ENCODE measurements at places on chromosomes 6 and 20.

DNA sequence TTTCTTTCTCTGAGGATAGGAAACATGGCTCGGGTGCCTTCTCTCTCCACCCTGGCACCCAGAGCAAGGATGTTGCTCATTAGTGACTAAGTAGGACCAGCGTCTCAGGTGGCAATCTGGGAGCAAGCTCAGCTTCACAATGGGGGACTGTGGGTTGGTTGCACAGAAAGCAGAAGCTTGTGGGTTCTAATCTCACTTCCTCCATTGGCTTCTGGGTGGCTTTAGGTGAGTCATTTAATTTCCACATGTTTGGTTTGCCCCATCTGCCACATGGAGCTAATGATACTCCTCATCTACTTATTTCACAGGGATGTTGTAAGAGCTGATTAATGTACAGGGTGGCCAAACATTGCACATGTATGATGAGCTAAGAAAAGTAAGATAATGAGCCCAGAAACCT lies 54.8 kb upstream of the AKIRIN2 start:
- H3K27ac ChIP-seq, result no peak overlapping the region
- H3K4me3 ChIP-seq, result no peak overlapping the region
- no peaks in the 10 kb centered on the region for H3K36me3 ChIP-seq
- H3K27me3 ChIP-seq, result no peaks in the 10 kb centered on the region
- peak; percentile 73 for DNase-seq
- peaks cover 6% of the 10 kb centered on the region for H3K4me1 ChIP-seq

DNA sequence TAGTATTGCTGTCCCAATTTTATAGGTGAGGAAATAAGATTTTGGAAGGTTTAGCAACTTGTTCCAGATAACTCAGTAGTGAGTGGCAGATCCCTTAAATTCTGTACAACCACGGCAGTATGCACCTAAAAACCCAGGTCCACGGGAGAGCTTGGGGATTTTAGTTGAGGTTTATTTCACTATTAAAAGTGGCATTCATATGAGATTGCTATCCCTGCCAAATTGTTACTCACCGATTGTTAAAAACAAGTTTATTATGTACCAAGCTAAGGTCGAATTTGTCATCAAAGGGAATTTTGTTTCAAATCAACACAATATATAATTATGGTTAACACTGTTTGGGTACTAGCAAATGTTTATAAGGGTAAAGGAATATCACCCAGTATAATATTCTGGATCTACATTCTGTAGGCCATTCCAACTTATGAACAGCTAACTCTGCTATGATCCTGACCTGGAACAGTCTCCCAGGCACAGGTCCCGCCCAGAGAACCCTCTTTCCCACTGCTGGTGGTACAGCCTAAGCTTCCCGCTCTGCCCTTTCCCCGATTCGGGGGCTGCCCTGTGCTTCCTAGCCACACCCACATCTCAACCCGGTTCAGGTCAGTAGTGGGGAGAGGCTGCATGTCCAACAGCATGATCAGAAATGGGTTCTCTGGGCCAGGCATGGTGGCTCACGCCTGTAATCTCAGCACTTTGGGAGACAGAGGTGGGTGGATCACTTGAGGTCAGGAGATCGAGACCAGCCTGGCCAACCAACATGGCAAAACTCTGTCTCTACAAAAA lies 24.9 kb downstream of the GPLD1 start:
- H3K4me1 ChIP-seq, result peaks cover under 1% of the 10 kb centered on the region
- no peaks in the 10 kb centered on the region for H3K27me3 ChIP-seq
- no peak overlapping the region for H3K4me3 ChIP-seq
- H3K27ac ChIP-seq, result no peak overlapping the region
- DNase-seq, result no peak

GRCh38 chr20:63688228-63689045 lies 8.0 kb upstream of the TNFRSF6B start:
- no peak overlapping the region for H3K4me3 ChIP-seq
- H3K27me3 ChIP-seq, result no peaks in the 10 kb centered on the region
- H3K27ac ChIP-seq, result no peak overlapping the region

GRCh38 chr6:150377211-150377781 lies 8.5 kb downstream of the IYD start:
- no peaks in the 10 kb centered on the region for H3K4me1 ChIP-seq
- no peak overlapping the region for H3K4me3 ChIP-seq
- no peaks in the 10 kb centered on the region for H3K36me3 ChIP-seq
- no peak overlapping the region for H3K27ac ChIP-seq
- peaks cover 31% of the 10 kb centered on the region for H3K27me3 ChIP-seq

- H3K27me3 ChIP-seq, result no peaks in the 10 kb centered on the region
- DNase-seq, result no peak
- H3K4me1 ChIP-seq, result no peaks in the 10 kb centered on the region
These were observed 46.6 kb upstream of the CCN6 start for GRCh38 chr6:112007254-112007653.

- H3K36me3 ChIP-seq, result no peaks in the 10 kb centered on the region
- no peak overlapping the region for H3K4me3 ChIP-seq
- H3K4me1 ChIP-seq, result peaks cover 7% of the 10 kb centered on the region
- no peaks in the 10 kb centered on the region for H3K27me3 ChIP-seq
These were observed 20.7 kb upstream of the TOX2 start for GRCh38 chr20:43893930-43894329.

GRCh38 chr6:837380-837779 lies 144.4 kb upstream of the EXOC2 start:
- peaks cover 20% of the 10 kb centered on the region for H3K4me1 ChIP-seq
- DNase-seq, result peak; percentile 69
- H3K27me3 ChIP-seq, result no peaks in the 10 kb centered on the region
- no peaks in the 10 kb centered on the region for H3K36me3 ChIP-seq

GRCh38 chr6:5846335-5846734 lies 160.4 kb downstream of the NRN1 start:
- no peaks in the 10 kb centered on the region for H3K4me1 ChIP-seq
- H3K27ac ChIP-seq, result no peak overlapping the region
- no peak overlapping the region for H3K4me3 ChIP-seq

- no peak overlapping the region for H3K27ac ChIP-seq
- H3K27me3 ChIP-seq, result no peaks in the 10 kb centered on the region
- DNase-seq, result peak; percentile 52
- peaks cover 32% of the 10 kb centered on the region for H3K4me1 ChIP-seq
- H3K36me3 ChIP-seq, result peaks cover 43% of the 10 kb centered on the region
These were observed 11.6 kb downstream of the LAMA5 start for GRCh38 chr20:62355516-62355877.

DNA sequence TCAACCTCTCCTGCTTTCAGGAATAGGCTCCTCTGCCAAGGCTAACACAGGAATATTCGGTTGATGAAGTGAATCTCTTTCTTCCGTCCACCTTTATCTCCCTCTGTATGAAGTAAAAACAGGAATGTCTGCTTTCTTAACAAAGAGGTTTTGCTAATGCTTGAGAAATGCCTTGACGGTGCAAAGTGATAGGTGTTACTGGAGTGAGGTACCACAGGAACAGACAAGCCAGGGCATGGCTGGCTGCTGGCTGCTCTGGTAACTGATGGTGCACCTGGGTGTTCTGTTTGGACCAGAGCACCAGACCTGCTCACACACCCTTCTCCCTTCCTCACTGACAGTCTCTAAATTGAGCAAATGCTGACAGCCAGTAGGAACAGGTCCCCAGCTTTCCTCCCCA lies 174.0 kb upstream of the FBXL4 start:
- no peaks in the 10 kb centered on the region for H3K4me1 ChIP-seq
- H3K27me3 ChIP-seq, result peaks cover 36% of the 10 kb centered on the region
- no peaks in the 10 kb centered on the region for H3K36me3 ChIP-seq
- H3K4me3 ChIP-seq, result no peak overlapping the region

DNA sequence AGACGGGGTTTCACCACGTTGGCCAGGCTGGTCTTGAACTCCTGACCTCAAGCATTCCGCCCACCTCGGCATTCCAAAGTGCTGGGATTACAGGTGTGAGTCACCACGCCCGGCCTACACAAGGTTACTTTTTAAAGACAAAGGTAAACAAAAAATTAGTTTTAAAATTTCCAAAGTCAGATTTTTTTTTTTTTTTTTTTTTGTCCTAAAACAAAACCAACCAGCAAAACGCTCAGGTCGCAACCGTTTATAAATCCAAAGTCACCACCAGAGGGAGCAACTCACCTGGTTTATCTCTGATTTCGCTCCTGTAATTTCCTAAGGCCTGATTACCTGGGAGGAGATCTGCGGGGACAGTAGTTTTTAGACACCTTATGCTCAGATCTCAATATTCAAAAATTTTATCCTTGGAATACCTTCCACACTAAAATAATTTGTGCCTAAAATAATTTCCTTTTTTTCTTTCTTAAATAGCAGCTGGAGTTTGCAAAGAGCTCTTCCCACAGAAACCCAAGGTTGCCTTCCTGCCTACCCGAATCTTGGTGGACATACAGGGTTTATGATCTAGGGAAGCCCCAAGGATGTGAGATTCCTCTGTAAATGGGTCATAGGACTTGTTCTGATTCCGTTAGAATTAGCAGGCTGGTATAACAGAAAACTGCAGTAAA lies 19.8 kb upstream of the TREM1 start:
- peak; percentile 72 for DNase-seq
- no peak overlapping the region for H3K27ac ChIP-seq
- H3K36me3 ChIP-seq, result no peaks in the 10 kb centered on the region
- peaks cover 62% of the 10 kb centered on the region for H3K27me3 ChIP-seq

GRCh38 chr6:164005004-164005711 lies 590.6 kb downstream of the QKI start:
- H3K27me3 ChIP-seq, result no peaks in the 10 kb centered on the region
- H3K27ac ChIP-seq, result no peak overlapping the region
- no peak for DNase-seq
- H3K4me3 ChIP-seq, result no peak overlapping the region

- no peaks in the 10 kb centered on the region for H3K36me3 ChIP-seq
- H3K27me3 ChIP-seq, result peaks cover 34% of the 10 kb centered on the region
- H3K27ac ChIP-seq, result no peak overlapping the region
These were observed 4.5 kb downstream of the ACSS1 start for GRCh38 chr20:25053255-25054031.

DNA sequence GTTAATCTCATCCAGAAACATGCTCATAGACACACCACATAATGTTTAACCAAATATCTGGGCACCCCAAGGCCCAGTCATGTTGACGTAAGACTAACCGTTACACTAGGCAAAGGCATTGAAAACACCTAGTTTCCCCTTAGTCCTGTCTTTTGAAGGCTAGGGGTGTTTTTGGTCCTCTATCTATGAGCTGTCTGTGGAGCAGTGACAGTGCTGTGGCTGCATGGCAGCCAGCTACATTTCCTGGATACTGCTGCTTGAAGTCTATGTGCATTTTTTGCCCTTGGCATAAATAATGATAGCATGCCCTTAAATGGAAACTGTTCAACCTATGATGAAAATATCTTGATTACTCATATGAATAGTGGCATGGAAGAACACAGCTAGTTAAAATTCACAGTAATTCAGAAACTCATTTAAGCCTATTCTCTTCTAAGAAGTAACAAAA lies 18.6 kb downstream of the FARS2 start:
- no peak for DNase-seq
- no peaks in the 10 kb centered on the region for H3K36me3 ChIP-seq
- no peaks in the 10 kb centered on the region for H3K4me1 ChIP-seq
- no peaks in the 10 kb centered on the region for H3K27me3 ChIP-seq

DNA sequence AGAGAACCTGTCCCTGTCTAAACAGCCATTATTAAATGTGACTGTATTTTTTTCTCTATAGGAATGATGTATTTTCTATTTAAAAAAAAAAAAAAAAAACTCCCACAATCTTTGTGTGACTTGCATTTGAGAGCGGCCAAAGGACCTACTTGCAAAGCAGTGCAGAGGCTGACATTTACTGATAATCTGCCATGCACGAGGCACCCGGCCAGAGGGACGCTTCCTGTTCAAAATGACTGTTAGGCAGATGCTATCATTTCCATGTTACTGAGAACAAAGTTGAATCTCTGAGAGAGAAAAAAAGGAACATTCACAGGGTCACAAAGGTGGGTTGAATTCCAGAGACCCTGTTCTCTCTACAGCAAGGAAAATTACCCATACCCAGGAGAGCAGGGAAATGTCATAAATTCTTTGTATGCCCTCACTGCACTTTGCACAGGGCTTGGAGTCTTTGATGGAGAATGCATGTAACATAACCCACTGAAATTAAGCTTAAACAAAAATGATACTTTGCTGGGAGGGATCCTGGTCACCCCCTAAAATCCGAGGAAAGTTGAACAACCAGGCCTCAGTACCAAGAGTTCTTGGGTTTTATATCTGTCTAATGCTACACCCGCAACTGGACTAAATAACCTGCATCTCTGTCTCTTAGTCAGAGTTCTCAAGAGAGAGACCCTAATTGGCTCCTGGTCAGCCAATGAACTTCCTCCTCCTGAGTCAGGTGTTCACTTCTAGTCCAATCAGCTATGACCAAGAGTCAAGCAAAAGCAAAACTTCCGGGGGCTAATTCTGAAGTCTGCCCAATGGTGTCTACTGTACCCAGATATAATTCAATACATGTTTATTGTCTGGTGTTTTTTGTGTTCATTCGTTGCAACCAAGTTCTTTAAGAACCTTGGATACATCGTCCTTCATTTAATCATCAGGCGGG lies 61.2 kb downstream of the GCLC start:
- H3K27ac ChIP-seq, result no peak overlapping the region
- no peak overlapping the region for H3K4me3 ChIP-seq
- peaks cover 16% of the 10 kb centered on the region for H3K4me1 ChIP-seq
- DNase-seq, result no peak
- no peaks in the 10 kb centered on the region for H3K36me3 ChIP-seq
- no peaks in the 10 kb centered on the region for H3K27me3 ChIP-seq

DNA sequence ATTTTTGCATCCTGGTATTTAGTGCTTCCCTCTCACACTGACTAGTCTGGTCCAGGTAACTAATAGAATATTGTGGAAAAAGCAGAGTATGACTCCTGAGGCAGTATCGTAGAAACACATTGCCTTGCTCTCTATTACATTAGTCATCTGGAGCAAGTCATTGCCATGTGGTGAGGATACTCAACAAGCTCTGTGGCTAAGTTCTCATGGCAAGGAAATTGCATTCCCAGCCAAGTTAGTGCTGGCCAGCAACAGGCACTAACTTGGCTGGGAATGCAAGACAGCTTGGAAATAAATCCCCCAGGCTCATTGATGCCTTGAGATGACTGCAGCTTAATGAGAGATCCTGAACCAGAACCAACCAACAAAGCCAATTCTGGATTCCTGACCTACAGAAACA lies 39.7 kb upstream of the HTR1B start:
- no peaks in the 10 kb centered on the region for H3K36me3 ChIP-seq
- peak; percentile 48 for DNase-seq
- no peak overlapping the region for H3K27ac ChIP-seq
- no peak overlapping the region for H3K4me3 ChIP-seq
- no peaks in the 10 kb centered on the region for H3K27me3 ChIP-seq

GRCh38 chr6:138774370-138774769 lies 801 bp downstream of the CCDC28A start:
- H3K4me3 ChIP-seq, result peak overlapping the region; percentile 95
- H3K27ac ChIP-seq, result peak overlapping the region; percentile 99
- no peak for DNase-seq
- no peaks in the 10 kb centered on the region for H3K4me1 ChIP-seq
- no peaks in the 10 kb centered on the region for H3K27me3 ChIP-seq

DNA sequence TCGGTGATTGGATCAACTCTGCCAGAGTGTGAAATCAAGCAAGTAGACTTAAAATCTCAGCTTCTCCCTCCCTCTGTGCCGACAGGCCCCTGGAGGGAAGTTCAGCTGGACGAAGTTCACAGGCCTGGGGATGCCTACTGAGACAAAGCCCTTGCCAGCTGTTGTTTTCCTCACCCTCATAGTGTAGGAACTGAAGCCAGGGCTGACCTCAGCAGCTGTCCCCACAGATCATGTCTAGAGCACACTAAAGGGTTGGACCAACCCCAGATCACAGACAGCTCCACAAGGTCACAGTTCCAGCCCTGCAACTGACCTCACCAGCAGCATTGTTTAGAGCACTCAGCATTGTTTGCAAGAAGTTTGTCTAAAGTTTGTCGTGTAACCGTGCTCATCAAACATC lies 261.9 kb upstream of the ECI2 start:
- H3K27me3 ChIP-seq, result no peaks in the 10 kb centered on the region
- no peak overlapping the region for H3K27ac ChIP-seq
- H3K4me3 ChIP-seq, result no peak overlapping the region

GRCh38 chr20:51688600-51689244 lies 79.5 kb downstream of the ATP9A start:
- DNase-seq, result no peak
- H3K4me3 ChIP-seq, result no peak overlapping the region
- no peak overlapping the region for H3K27ac ChIP-seq
- H3K4me1 ChIP-seq, result peaks cover 11% of the 10 kb centered on the region
